GM23248 (cell line): ENCODE measurements at places on chromosomes 12 and 14. TPM values are rescaled to one million over a fixed set of nuclear protein-coding genes. Genes with fewer than 3 reads are reported as not detected.

The MYL6B gene
- polyA plus RNA-seq: 67.8 and 72.8 TPM in 2 replicates

The SSPN gene
- 22.0 and 24.2 TPM in 2 replicates for polyA plus RNA-seq

DNA sequence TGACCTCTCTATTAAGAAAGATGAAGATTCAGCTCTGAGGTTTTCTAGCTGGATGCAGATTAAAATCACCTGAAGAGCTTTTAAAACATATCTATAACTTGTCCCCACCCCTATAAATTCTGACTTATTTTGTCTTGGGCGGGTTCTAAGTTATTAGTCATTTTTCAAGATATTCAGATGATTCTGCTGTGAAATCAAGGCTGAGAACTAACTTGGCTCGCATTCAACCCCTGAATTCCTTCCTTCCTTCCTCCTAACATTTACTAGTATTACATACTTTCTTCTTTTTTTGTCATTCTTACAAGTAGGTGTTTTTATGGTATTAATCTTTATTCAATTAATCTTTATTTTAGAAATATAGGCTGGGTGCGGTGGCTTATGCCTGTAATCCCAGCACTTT, 55.4 kb downstream of the SSPN start:
- DNase-seq: peak; percentile 20

The DYNLL1 gene
- polyA plus RNA-seq: 778 and 782 TPM in 2 replicates

DNA sequence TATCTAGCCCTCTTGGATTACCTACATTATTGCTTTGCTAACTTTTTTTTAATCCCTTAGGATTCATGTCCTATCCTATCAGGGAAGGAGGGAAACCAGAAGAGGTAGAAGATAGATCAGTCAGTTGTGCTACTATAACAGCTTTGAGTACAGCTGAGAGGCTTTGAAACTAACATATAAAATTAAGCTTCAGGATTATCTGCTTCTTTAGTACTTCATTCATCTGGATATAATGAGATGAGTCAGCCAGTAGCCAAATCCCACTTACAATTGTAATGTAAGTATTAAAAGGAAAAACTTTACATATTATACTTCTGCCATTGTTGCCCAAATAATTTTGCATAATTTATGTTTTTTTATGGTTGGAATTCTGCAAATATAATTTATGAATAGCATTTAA, 33.4 kb upstream of the ANO6 start:
- no peak for DNase-seq

- DNase-seq: no peak
Measured at GRCh38 chr14:22872833-22873520, 1.4 kb downstream of the LRP10 start.

GRCh38 chr14:104935955-104936354, 11.3 kb downstream of the PLD4 start:
- no peak for DNase-seq

DNA sequence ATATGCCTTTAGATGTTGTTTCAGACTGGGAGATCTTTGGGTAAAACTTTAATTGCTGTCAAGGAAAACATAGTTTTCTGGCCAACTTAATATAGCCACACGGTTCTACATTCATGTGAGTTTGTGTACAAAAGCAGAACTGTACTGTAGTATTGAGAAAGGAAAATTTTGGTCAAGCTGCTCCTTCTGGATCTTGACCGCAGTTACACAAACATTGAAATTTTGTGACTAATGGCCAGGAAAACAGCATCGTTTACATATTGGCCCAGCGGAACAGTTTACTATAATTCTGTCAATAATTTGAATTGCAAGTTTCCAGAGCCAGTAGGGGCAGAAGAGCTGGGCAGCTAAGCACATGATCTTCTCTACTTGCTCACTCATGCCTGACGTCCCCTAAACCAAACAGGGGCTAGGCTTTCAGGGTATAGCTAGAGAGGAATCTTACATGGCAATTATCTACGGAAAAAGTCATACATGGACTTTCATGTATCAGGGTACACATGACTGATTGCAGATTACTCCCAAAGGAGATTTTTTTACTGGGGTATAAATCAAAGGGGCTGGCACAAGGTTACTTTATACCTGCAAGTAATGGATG, 11.4 kb upstream of the ART4 start:
- peak; percentile 72 for DNase-seq

DNA sequence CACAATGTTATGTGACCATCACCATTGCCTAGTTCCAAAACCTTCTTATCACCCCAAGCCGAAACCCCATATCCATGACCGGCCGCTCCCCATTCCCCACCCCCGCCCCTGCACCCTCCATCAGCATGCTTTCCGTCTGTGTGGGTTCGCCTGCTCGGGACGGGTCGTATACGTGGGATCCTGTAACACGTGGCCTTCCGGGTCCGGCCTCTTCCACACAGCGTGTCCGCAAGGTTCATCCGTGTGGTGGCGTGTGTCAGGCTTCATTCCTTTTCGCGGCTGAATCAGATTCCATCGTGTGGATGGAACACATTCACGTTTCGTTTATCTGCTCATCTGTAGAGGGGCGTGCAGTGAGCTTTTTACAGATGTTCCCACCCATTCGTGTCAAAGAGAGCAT, 41.4 kb downstream of the RIMBP2 start:
- DNase-seq: no peak

DNA sequence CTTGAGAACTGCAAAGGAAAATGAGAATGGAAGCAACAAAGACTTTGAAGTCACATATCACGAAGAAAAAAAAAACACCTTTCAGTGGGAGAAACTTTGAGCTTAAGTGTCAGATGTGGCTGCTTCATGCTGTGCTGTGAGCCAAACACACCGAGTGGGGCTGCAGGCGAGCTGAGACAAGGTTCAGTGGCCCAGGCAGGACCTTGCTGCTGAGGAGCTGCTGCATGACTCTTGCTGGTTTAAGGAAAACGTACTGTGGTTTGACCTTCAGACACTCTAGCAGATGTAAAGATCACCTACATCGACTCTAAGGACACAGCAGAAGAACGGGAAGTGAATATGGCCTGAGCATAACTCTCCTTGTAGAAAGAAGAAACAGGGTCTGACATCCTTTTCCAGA, 118.1 kb upstream of the OR4E1 start:
- no peak for DNase-seq

GRCh38 chr12:27657296-27657695, 39.0 kb upstream of the REP15 start:
- DNase-seq: peak; percentile 31
